ENCODE measurements at places on chromosomes 6 and 20.

GRCh38 chr20:54419531-54419930 is 55.9 kb upstream of the DOK5 start:
- DNase-seq = no peak

DNA sequence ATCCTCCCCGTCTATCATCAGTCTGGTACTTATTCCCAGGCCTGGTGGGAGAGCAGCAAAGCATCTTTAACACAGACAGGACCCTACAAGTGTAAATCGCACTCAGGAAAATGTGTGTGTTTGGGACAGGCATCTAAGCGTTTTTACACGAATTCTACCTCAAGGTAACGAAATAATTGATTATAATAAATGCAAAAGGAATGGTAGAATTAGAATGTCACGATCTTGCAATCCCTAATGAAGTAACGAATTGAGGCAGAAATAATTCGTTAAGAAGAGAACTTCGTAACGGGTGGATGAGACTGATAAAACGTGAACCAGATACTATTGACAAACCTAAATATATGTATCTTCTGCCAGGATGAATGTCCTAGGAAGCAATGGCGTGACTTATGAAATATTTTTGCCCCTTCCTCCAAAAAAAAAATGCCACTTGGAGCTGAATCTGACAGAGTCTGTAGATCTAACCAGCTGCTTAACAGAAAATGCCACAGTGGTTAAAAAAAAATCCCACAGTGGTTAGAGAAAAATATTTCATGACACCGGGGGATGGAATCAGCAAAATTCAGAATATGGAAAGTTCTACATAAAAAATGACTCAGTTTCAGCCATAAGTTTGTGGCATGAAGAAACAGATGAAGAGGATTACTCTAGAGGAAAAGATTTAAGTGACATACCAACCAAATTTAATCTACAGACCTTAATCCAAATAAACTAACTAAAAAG is 68.7 kb downstream of the F13A1 start:
- no peak for DNase-seq

- no peak for DNase-seq
Measured at GRCh38 chr6:45880676-45881075, 135.0 kb downstream of the CLIC5 start.

- no peak for DNase-seq
Measured at GRCh38 chr20:36728986-36729385, 16.9 kb downstream of the NDRG3 start.

DNA sequence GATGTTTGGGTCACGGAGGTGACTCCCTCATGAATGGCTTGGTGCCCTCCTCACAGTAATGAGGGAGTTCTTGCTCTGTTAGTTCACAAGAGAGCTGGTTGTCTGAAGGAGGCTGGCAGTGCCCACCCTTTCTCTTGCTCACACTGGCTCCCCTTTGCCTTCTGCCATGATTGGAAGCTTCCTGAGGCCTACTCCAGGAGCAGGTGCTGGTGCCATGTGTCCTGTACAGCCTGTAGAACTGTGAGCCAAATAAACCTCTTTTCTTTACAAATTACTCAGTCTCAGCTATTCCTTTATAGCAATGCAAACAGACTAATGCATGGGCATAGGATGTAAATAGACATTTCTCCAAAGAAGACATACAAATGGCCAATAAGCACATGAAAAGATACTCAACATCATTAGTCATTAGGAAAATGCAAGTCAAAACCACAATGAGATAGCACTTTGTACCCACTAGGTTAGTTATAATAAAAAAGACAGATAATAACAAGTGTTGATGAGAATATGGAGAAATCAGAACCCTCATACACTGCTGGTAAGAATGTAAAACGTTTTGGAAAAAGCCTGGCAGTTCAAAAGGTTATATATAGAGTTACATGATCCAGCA is 17.7 kb downstream of the C20orf203 start:
- DNase-seq = no peak

DNA sequence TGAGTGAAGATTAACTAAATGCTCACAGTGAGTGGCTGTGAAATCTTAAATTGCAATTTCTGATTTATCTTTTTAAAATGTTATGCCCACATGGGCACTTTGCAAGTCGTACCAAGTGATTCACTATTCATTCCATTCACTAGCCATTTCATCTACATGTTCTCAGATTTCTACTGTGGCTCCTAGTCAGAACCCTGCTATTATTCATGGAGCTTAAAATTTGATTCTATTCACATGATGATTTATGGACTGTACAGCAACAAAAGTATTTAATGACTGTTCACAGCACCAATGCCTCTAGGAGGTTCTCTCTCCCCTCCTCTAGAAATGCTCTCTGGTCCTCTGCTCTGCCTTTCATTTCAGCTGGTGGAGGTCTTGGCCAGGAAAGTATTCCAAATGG is 133.5 kb upstream of the MAP3K7 start:
- no peak for DNase-seq

DNA sequence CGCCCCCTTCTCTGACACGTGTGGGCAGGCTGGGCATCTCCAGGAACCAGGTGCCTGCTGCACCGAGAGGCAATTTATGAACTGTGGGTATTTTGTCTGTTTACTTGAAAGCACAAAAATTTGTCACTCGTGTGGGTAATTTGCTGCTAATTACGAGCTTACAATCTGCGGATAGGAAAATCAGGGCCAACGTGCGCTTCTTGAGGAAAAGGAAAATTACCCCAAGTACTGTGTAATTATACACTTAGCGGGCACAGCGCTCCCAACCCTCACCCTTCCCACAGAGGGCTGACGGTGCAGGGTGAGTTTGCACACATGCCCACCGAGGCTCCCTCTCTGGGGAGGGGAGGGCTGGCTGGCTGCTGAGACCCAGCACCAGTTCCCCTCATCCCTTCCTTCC is 25.3 kb upstream of the MDGA1 start:
- no peak for DNase-seq

GRCh38 chr6:20708367-20709124 is 174.3 kb downstream of the CDKAL1 start:
- DNase-seq = no peak

DNA sequence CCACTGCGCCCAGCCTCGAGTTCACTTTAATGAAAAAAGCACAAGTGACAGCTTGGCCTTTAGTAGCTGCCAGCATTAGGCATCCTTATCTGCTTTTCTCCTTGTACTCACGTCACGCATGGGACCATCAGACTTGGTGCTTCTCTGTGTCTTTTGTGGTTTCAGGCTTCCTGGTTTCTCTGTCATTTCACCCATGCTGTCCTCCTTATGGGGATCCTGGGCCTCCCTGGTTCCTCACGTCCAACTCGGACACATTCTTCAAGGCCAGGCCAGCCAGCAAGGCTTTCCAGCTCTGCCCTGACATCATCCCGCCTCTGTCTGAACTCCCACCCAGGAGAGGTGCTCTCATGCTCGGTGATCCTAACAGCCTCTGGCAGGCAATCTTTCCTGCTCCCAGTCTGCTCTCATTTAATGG is 83.2 kb downstream of the TIAM2 start:
- no peak for DNase-seq

GRCh38 chr6:169157197-169158148 is 96.2 kb downstream of the THBS2 start:
- DNase-seq = no peak

GRCh38 chr6:136539967-136540652 is 10.1 kb downstream of the MAP7 start:
- DNase-seq = no peak

DNA sequence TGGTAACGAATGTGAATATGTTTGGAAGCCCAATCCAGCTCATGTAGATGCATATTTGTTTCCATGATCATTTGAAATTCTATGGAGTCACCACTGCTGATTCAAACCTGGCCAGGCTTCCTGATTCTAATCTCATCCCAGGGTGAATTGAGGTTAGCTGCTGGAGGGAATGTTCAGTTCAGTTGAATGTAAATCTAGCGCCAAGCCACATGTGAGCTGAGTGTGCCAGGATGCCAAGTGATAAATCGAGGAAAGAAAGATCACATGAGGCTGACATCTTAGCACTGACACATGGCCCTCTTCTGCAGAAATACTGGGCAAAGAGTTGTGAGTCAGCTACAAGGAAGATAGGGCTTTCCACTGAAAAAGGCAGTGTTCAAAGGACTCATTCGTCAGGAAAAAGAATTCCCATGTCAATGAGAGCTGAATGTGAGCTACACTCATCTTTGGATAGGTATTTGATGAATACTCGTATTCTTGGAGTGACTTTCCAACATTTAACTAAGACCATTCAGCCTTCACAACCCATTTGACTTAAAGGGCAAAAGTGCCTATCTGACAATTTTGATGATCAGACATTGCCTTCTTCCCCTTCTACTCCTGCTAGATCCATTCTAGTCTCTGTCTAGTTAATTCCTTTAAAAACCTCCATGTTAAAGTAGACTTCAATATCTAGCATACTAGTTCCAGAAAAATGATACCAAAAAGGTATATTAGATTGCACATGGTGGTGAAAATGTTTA is 172.1 kb downstream of the MTFR2 start:
- no peak for DNase-seq

DNA sequence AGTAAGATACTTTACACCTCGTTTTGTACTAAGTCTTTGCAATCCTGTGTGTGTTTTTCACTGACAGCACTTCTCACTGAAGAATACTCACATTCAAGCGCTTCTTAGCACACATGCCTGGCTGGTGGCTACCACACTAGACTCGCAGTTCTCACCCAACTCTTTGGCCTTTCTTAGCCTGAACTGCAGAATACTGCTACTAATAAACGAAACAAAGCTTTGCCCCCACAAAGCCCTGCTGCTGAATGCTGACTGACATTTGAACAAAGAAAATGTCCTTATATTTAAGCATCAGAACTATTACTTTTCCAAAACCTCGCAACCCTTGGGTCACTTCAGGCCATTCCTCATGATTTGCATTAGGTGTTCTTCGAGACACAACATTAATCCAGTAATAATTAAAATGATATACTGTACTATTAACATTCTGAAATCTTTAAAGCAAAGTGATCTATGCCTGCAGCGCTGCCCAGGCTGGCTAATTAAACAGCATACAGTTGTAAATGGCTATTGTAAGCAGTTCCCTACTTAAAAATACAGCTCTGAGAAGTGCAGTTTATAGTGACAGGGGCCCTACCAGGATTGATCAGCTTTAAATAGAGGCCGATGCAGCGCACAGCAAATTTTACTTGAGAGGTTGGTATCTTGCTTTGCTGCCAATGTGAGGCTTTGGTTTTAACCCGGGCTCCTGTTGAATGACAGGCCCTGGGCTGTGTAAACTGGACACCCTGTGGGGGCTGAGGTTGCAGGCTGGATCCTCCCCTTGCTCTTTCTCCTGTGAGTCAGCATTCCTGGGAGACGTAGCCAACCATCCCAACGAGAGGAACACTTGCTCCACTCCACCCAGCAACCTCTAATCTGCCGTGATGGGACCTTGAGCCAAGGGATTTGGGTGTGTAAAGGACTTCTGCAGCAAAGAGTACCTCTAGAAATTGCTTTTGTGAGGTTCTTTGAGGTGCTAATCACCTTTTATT is 899.0 kb downstream of the TFAP2A start:
- DNase-seq = no peak

- no peak for DNase-seq
Measured at GRCh38 chr20:53574819-53575218, 18.8 kb downstream of the ZNF217 start.

- DNase-seq = no peak
Measured at GRCh38 chr20:23088866-23089265, 2.7 kb upstream of the CD93 start.

DNA sequence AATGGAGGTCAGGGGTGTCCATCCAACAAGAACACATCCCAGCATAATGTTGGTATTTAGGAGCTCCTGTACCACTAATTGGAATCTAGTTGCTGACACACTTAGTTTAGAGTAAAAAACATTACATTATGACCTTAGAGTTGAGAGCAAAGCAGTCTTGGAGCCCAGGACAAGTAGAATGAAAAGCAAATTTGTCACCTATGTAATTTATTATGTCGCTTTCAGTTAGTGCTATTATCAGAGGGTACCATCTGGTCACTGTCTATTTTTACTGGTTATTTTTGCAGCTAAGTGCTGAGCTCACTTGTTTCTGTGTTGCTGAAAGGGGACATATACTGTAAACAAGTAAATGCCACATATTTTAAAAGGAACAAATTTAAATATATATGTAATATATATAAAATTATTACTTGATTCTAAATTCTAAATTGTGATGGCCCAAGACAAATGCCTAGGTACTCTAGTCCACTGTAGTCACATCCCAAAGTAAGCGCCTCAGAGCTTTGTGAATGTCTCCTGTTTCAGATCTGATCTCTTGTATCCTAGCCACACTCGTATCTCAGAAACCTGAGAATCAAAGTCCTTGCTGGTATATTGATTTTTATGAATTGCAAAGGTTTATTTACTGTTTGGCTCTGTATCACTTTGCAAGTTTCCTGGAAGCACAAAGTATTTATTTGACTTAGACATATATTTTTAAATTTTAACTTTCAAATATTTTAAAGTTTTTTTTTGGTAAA is 148.6 kb upstream of the MAN1A1 start:
- DNase-seq = no peak

Measured in stimulated activated CD8-positive, alpha-beta memory T cell treated with anti-CD3 and anti-CD28 coated beads, Interleukin-12 subunit alpha, Interleukin-12 subunit beta, amount 100 ng/mL, for 1 hour (primary cell).